ENCODE measurements at places on chromosomes 2 and 18.

DNA sequence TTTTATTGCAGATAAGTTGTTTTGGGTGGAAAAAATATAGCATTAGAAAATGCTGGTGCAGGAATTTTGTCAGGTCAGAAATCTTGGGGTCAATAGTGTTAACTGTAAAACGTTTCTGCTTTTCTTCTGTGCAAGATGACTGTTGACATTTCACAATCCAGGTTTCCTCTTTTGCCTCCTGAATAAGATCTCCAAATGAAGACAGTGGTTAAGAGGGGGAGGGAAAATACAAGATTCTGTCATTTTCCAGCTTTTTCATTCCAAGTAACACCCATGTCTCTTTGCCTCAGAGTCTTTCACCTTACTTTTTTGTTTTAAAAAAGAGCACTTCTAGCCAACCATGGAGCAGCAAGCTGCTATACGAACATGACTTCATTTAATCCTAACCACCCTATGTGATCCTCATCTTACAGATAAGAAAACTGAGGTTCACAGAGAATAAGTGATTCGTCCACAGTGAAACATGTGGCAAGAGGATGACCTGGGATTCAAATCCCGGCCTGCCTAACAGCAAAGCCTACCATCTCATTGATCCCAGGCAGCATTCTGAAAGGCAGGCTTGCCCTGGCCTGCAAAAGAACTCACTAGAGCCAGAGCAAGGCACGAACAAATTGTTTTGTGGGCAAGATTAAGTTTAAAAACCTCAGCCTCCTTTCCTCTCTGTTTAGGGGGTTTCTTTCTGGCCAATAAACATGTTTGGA, 3.0 kb downstream of the PLEK start:
- no peak for DNase-seq

GRCh38 chr18:23230686-23231085, 95.4 kb downstream of the CABLES1 start:
- DNase-seq, result no peak

GRCh38 chr18:49024804-49025421, 74.1 kb upstream of the SMAD7 start:
- no peak for DNase-seq

DNA sequence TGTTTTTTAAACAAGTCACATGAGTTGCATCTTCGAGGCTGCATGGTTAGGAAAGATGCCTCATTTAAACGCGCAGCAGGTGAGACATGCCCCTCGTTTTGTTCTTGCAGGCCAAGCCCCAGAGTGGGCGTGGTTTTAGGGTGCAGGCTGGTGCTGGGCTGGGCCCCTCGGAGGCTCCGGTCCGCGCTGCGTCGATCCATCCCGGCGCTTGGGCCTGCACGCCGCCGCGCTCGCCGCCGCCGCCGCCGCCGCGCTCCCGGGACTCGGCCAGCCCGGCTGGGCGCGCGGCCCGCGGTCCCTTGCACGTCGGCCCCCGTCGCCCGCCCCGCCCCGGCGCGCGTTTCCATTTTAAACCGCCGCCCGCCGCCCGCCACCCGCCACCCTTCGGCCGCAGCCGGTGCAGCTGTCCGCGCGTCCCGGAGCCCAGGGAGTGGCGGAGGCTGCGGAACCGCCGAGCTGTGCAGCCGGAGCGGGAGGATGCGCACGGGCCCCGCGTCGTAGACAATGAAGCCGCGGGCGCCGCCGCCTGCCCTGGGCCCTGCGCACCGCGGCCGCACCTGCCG, 175.5 kb downstream of the AGAP1 start:
- no peak for DNase-seq

DNA sequence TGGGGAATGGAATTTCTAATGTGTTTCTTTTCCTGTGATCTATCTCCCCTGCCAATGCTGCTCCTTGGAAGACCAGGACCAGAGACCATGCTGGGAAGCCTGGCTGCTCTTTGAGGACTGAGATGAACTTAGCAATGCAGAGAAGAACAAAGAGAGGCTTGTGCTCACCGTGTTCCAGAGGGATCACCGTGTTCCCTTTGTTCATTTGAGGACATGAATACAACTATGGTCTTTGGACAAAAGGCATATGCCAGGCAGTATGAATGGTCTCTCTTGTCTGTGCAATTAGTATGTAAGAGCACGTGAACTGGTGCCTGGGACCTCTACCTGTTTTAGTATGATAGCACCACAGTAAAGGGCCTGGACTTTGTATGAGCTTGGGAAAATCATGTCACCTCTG, 139.9 kb downstream of the TDRD15 start:
- DNase-seq, result no peak

- DNase-seq, result no peak
Observed at GRCh38 chr18:37428288-37428974, 137.2 kb downstream of the CELF4 start.

DNA sequence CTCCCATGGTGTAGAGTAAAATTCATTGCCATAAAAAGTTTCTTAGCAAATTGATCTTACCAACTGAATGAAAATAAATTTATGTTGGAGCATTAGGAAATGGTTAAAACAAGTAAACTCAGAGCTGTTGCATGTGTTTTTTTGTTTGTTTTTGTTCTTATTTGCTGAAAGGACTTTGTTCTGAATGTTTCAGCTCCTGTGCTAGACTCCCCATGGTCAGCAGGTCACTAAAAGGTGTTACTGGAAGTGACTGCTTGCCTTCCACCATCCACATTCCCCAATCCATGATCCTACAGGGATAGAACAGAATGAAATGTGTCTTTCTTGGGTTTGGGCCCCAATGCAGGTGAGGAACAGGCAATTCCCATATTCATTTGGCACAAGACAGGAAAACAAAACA, 101.8 kb downstream of the ALK start:
- DNase-seq, result no peak

GRCh38 chr2:156021146-156022040, 311.1 kb downstream of the NR4A2 start:
- no peak for DNase-seq

GRCh38 chr2:216559625-216560156, 61.0 kb downstream of the RPL37A start:
- no peak for DNase-seq
